ENCODE measurements at places on chromosomes 13 and 19.

GRCh38 chr13:103884101-103884723, 818.0 kb upstream of the SLC10A2 start:
- DNase-seq: no peak

GRCh38 chr13:44079413-44080205, 199.9 kb downstream of the LACC1 start:
- no peak for DNase-seq

GRCh38 chr13:96946709-96947311, 47.5 kb downstream of the OXGR1 start:
- no peak for DNase-seq

- no peak for DNase-seq
Measured at GRCh38 chr19:49581007-49581508, at the start of gene PRRG2. TSS of gene PRRG2 (plus strand) at chr19:49581316. CDS start at chr19:49583220, 1,904 bp downstream.

DNA sequence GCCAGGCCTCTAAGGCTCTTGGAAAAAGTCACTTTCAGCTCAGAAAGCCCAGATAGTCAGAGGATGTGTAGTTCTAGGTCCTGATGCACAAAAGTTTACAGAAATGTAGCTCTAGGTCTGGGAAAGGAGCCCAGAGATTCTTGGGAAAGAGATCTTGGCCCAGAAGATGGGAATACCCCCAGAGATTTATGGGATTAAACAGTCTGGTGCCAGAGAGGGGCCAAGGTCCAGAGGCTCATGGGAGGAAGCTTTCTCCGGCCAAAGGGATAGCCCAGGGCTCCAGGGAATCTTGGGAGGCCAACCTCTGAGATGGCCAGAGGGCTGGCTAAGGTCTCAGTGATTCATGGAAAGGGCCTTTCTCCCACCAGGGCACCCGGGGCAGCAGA, 15.2 kb downstream of the BCAT2 start:
- DNase-seq: no peak

DNA sequence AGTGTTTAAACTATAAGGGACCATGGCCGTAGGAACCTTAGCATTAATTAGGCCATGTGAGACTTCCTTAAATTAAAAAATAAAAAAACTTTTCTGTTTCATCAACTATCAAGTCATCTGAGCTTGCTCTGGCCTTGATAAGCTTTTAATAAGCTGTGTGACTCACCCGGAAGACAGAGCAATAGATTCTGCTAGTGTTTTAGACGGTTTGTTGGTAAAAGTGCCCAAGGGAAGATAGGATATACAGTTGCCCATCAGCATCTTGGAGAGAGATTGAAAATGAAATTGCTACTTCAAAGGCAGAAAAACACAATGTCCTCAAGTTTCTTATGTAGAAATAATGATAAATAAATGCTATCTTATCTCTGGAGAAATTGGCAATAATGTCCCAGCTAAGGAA, 31.2 kb upstream of the RCBTB2 start:
- DNase-seq: no peak

DNA sequence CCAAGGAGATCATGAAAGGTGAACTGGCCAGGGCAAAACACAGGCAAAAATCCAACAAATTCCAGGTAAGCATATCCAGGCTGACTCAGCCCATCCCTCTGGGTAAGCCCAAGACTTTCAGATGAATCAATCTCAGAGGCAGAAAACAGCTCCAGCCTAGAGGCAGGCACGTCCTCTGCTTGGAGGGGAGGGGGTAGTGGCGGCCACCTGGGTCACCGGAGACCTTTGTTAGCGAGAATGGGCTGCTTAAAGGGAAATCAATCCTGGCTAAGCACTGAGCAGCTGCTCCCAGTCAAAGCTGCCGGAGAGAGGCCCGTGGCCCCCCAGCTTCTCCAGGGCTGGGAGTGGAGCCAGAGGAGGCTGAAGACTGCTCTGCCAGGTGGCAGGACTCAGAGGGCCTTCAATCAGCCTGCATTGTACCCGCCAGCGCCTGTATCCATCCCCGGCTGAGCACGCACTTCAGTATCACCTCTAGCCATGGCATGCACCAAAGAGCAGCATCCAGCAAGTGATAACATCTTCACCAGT, 48.2 kb downstream of the PIN1 start:
- DNase-seq: no peak

DNA sequence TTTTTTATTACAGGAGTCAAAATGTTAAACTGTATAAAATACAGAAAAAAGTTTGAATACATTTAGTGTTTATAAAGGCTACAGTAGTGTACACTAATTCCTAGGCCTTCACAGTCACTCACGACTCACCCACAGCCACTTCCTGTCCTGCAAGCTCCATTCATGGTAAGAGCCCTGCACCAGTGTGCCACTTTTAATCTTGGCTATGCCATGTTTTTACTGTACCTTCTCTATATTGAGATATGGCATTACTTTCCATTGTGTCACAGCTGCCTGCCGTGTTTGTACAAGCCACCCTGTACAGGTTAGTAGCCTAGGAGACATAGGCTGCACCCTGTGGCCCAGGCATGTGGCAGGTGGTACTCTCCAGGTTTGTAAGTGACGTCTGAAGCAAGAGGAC, 32.1 kb downstream of the C1QTNF9 start:
- DNase-seq: no peak

DNA sequence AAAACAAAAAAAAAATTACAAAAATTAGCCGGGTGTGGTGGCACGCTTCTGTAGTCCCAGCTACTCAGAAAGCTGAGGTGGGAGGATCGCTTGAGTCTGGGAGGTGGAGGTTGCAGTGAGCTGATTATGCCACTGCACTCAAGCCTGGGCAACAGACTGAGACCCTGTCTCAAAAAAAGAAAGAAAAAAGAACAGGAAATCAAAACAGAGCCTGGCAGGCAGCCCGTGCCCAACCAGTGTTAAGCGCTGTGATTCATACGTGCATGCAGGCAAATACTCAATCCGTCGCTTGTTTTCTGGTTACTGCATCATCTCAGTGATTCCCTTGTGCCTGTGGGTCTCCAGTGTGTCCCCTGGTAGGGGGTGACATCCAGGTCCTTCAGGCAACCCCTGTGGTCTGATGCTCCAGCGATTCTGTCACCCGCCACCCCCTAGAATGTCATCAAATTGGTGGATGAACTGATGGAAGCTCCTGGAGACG, 18.1 kb downstream of the DDX39A start:
- no peak for DNase-seq

DNA sequence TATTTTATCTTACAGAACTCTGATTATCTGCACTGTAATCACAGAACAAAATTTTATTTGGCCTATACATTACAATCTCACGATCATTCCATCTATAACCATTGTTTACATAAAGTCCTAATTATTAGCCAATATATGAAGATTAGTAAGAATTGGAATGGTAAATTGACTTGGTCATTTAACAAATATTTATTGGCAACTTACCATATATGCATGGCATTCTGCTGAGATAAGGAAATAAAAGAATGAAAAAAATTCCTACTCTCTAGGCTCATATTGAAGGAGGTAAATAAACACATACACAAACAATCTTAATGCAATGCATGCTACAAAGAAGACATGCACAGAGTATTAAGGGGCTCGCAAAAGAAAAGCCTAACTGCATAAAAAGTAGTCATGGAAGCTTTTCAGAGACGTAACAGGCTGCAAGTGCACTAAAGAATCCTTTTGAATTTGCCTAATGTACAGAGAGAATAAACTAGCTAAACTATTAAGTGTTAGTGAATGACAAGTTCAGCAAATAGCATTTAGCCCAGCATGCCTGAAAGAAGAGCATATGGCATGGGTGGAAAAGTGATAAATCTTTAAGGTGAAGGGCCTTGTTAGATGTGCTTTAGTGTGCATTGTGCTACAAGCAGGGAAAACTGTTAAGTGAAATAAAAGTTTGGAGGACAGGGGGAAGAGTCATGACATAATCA, 1131.1 kb downstream of the PCDH9 start:
- no peak for DNase-seq

DNA sequence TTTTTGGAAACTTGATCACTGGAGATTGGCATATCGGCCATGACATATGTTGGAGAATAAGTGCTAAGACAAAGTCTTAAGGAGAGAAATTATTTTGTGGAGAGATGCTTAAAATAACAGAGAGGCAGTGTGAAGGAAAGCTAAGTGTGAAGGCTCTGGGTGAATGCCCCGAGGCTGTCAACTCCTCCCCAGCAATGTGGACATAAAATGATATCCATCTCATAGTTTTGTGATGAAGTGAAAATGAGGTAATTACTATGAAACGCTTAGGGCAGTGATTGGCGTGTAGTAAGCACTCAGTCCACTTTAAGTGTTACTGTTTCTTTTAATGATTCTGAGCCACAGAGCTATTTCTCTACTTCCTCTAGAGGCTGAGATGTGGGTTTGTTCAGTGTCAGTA, 195.8 kb upstream of the KLF12 start:
- DNase-seq: no peak

GRCh38 chr13:97567510-97568243, 133.7 kb downstream of the RAP2A start:
- no peak for DNase-seq

DNA sequence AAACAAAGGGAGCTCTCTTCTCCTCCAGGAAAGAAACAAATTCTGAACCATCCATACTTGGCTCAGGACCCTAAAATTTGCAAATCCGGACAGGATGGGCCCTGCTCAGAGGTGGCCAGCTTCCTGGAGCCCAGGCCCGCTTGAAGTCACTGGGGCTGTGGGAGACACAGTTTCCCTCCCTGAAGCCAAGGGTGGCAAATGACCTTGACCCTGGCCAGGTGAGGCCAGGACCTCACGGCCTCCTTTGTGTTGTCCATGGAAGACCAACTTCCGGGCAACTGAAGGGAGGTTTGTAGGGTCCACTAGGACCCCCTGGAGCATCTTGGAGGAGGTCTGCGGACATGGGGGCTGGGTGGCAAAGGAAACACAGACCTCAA, 5.5 kb downstream of the NANOS3 start:
- DNase-seq: no peak

DNA sequence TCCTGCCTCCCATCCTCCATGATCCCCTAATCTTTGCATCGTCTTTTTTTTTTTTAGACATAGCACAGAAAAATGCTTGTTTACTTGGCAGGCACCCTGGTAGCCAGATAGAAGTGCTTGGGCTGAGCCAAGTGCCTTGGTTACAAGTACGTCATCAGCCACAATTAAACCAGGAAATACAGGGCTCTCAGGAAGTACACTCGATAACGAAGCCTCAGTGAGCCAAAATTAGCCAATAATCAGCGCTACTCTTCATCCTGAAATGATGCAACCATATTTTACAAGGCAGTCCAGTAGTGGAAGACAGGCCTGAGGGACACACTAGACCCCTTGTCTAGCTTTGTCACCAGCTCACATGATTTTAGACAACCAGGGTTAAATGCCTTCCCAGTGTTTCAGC, 194.0 kb upstream of the NBEA start:
- DNase-seq: no peak
